ENCODE measurements at places on chromosomes 11 and 22.

DNA sequence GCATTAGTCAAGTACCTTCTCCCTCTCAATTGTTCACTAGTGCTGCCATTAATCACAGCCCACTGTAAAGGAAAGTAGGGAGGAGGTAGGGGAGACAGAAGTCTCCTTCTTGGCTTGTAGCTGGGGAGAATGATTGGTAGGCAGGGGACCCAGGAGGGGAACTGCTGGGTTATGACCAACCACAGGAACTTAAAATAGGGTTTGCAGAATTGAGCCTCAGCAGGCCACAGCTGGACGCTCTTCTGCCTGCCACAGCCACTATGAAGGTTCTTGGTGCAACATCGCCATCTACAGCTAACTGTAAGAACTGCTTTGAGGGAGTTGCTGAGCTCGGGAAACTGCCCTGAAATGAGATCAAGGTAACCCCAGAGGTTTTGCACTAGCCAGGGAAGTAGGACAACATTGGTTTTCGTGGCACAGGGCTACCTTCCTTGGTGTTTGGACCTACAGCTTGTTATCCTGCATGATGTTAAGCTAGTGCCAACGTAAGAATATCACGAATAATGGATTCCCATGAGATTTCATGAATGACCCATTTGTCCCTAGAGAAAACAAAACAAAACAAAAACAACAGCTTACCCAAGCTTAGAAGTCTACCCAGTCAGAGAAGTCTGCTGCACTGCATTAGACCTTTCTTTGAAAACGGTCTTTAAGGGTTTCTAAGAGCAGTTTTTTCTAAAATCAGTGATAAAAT is 787.1 kb upstream of the API5 start:
- no peak for DNase-seq

GRCh38 chr11:10908215-10908951 is 50.5 kb upstream of the ZBED5 start:
- no peak for DNase-seq

GRCh38 chr11:119668676-119669075 is 60.3 kb downstream of the NECTIN1 start:
- DNase-seq = no peak

GRCh38 chr11:128720522-128720985 is 26.7 kb downstream of the FLI1 start:
- DNase-seq = no peak

DNA sequence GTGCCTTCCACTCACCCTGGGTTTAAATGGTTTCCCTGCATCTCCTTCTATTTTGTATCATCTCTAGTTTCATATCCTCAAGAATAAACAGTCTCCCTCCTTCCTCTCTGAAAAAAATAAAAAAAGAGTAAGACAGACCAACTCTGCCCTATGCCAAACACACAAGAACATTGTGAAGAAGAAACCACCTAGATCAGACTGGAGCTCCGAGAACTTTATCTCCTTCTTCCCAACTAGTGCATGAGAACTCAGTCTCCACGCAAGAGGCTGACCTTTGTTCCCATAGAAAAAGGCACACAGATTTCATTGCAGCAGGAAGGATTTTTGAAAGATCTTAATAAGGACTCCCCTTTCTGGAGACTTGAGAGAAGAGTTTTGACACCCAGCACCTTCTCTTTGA is 8.7 kb upstream of the PEX26 start:
- DNase-seq = no peak

GRCh38 chr11:91776655-91777054 is 448.0 kb upstream of the FAT3 start:
- DNase-seq = no peak

DNA sequence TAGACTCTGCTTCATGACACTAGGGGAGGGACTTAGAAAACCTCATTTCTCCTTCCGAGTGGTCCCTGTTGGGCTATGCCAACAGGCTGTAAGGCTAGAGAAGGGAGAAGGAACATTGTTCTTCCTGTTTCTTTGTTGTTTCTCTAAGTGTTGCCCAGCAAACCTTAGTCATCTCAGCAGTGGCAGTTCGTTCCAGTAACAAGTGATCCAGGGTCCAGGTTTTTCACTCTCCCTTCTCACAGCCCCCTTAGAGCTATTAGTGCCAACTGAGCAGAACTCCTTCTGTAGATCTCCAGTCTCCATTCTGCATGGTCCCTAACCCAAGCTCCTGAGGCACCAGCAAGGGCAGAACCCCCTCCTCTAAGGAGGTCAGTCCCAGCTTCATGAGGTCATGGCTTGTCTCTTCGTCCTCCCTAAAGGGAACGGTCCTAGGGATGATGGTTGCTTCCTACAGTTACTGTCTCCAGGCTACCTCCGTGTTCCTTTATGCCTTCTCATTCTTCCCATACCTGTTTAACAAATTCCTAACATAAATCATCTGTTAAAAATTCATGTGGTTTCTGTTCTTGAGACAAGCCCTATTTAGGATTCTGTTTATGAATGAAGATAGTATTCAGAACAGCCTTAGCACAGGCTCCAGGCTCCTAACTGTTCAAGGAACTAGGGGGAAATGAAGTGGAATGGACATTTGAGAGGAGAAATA is 168.6 kb upstream of the UBASH3B start:
- no peak for DNase-seq

GRCh38 chr11:71452199-71453036 is 585 bp upstream of the NADSYN1 start:
- no peak for DNase-seq

DNA sequence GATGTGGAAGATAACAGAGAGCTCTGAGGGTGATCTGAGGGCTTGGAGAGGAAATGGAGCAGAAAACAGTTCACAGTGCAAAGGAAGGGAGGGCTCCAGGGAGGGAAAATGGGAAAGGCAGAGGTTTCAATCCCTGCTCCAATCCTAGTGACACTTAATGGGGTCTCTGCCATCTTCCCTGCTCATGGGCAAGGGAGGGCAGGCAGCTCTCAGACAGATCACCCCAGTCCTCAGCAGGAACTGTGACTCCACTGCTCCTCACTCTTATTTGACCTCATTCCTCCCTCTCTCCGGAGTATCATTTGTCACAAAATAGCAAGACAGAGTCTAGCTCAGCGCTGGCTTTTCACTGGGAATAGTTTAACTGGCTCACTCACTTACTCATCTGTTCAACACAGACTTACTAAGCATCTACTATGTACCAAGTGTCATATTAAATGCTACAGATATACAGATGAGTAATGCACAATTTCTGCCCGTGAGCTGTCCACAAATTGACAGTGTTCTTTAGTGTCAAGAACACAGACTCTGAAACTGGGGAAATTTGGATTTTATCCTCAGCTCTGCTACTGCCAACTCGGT is 817.4 kb downstream of the OPCML start:
- DNase-seq = no peak

DNA sequence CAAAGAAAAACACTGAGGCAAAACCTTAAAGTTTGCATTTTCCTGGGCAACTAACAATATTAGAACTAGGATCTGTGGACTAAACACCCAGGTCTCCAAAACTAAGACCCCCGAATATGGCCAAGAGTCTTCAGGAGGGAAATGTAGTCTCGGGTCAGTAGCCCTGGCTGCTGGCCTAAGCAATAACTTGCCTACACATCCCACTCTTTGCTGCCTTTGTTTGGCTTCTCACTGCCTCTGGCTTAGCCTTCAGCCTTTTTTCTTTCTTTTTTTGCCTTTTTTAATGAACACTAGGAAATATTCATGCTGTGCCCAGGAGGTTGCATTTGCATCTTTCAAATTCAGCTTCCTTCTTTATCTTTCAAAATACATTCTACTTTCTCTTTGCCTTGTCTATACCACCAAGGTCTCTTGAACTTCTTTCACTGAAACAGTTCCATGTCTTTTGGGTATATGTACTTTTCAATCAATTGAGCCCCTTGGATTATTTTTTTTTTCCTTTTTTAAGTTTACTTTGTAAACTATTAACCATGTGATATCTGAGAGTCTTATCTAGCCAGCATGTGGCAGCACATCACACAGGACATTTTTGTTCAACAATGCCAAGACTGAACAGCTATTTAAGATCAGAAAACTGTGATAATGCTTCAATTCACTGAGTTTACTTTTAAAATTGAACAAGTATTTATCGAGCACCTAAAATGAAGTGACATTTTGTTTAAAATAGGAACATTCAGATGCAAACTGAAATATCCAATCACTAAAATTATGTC is 165.0 kb upstream of the TRPC6 start:
- DNase-seq = no peak

DNA sequence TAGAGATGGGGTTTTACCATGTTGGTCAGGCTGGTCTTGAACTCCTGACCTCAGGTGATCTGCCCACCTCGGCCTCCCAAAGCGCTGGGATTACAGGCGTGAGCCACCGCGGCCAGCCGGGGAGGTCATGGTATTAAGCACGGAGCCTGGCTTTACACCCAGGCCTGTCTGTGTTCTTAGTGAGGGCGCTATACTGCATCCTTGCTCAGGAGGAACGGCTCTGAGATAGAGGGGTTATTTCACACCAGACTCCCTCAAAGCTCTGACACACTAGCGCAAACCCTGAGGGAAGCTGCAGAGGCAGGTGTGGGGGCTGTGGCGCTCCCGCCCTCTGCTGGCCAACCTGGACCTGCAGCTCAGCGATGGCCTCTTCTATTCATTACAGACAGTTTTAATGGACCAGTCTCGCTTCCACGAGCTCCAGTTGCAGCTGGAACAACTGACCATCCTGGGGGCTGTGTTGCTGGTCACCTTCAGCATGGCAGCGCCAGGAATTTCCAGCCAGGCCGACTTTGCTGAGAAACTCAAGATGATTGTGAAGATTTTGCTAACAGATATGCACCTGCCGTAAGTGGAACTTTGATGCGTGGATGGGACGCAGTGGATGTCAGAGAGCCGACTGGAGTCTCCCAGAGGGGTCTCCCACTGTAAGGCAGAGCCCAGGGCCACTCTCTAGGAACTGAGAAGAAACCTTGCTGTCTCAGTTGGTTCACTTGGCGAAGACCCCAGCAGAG is 26.2 kb downstream of the TCP11L1 start:
- peak; percentile 55 for DNase-seq

DNA sequence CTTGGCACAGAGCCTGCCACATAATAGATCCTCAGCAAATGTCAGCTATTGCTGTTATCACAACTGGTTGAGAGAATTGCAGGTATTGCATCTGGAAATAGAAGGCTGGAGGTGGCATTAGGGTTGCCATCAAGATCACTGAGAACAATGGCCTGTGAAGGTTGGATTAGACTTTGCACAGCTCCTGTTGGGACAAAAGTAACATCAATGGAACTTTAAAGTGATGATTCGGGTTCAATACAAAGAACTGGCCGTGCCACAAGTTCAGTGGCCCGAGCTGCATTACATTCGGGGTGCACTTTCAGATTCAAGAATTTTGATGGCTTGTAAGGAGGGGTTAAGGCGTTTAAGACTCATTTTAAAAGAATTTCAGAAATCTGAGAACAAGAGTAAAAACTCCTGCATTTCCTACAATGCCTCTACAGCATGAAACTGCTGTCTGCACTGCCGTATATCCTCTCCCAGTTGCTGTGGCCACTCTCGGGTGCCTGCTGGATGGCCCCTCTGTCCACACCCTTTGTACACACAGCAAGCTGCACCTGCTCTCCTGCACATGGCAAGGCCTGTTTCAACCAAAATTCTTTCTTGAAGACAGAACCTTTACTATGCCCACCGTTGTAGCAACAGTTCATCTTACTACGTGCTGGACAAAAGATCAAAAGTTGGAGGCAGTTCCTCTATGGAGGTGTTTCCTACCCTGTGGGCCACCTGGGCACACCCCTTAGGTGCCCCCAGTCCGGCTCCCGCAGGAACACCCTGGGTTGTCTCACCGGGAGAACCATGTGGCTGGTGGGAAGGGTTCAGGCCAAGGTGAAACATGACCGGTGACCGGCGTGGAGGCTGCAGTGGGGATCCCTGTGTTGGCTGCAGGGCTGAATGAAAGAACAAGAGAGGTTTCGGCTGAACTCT is 17.5 kb upstream of the SHANK2 start:
- DNase-seq = no peak

DNA sequence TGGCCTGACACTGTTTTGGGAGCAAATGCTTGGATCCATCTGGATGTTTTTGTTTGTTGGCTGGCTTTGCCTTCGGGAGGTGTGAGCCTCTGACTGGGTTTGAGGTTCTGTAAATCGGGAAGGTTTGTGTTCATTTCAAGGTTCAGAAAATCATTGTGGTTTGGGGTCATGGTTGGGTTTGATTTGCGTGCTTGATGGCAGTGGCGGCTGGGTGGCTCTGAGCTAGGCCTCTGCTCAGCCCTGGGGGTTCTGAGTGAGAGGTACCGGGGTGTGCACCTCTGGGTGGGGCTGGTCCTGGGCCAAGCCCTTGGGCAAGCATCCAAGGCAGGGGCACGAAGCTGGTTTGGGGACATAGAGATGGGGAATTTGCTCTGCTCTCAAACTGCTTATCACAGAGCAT is 37.0 kb upstream of the ALX4 start:
- no peak for DNase-seq

DNA sequence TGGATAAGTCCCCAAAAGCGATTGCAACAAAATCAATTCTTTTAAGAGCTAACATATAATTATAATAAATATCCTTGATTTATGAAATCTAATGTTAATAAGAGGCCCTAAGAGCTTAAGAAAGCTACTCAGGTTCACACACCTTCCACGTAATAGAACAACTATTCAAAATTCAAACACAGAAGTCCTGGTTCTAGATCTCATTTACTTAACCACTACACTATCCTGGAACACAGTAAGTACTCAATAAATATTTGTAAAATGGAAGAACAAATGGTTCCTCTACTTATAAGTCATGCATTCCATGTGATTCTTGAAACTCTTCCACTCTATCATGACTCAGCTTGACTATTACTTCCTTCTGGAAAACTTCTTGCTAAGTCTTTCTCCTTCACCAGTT is 268.2 kb downstream of the FAM181B start:
- no peak for DNase-seq

DNA sequence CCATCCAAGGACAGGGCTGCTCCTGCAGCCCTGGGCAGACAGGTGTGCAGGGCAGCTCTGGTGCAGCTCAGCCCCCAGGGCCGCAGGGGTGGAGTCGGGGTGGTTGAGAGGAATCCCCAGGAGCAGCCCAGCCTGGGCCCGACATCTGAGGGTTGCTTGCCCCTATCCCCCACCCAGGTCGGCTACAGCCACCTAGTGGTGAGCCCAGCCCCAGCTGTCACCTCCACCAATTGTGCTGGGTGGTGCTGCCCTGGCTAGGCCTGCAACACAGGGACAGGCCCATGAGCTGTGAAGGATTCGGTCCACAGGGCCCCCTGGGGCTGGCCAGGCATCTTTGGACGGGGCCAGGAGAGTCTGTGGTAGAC is 29.6 kb downstream of the RTN4R start:
- no peak for DNase-seq
